K562 (cell line): ENCODE measurements at places on chromosomes 2 and 18. TPM values are rescaled to one million over a fixed set of nuclear protein-coding genes. Genes with fewer than 3 reads are reported as not detected.
A peak's percentile ranks its signal among the peaks of the same experiment; 100 is the strongest.

- H3K4me3 ChIP-seq = no peak overlapping the region
- H3K27me3 ChIP-seq = no peaks in the 10 kb centered on the region
- H3K36me3 ChIP-seq = no peaks in the 10 kb centered on the region
- no peak for DNase-seq
These were observed 349.9 kb downstream of the THSD7B start for GRCh38 chr2:137115081-137115794.

- H3K27me3 ChIP-seq = peaks cover 5% of the 10 kb centered on the region; the same call in 1 of the 2 replicates
- no peaks in the 10 kb centered on the region; the same call in 2 of the 3 replicates for H3K4me1 ChIP-seq
- no peak for DNase-seq
- H3K27ac ChIP-seq = no peak overlapping the region
- H3K4me3 ChIP-seq = no peak overlapping the region
- no peaks in the 10 kb centered on the region for H3K36me3 ChIP-seq
These were observed 28.4 kb upstream of the SLC3A1 start for GRCh38 chr2:44246840-44247369.

DNA sequence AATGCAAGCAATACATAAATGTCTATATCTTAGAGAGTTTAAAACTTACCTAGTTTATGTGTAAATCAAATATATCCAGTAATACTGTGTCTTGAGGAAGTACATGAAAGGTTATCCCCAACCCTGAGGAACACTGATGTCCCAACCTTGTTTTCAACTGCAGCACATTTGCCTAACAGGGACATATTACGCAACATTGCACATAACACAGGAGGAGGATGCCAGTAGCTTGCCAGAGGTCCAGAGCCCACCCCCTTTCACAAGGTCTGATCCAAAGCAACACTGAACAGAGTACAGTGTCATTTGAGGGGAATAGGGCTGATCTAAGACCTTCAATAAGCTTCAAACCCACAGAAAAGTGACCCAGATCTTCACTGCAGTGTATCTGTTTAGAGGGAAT lies 678.5 kb downstream of the ARHGAP15 start:
- H3K36me3 ChIP-seq = no peaks in the 10 kb centered on the region
- H3K27me3 ChIP-seq = no peaks in the 10 kb centered on the region
- no peak overlapping the region for H3K27ac ChIP-seq

GRCh38 chr2:88187038-88187676 lies 17.0 kb downstream of the THNSL2 start:
- H3K4me1 ChIP-seq = peaks cover 3% of the 10 kb centered on the region; the same call in 1 of the 2 replicates
- no peak overlapping the region for H3K4me3 ChIP-seq
- no peaks in the 10 kb centered on the region for H3K36me3 ChIP-seq
- H3K27me3 ChIP-seq = peaks cover 2% of the 10 kb centered on the region; the same call in 1 of the 3 replicates
- H3K27ac ChIP-seq = no peak overlapping the region
- peak; percentile 68 for DNase-seq

The DPP4 gene
- 0.11 and 0.18 TPM in 2 replicates for total RNA-seq

The RAB31 gene
- total RNA-seq = 57.7 and 66.1 TPM in 2 replicates
